ENCODE measurements at places on chromosomes 1 and 21.
A peak's percentile ranks its signal among the peaks of the same experiment; 100 is the strongest.

DNA sequence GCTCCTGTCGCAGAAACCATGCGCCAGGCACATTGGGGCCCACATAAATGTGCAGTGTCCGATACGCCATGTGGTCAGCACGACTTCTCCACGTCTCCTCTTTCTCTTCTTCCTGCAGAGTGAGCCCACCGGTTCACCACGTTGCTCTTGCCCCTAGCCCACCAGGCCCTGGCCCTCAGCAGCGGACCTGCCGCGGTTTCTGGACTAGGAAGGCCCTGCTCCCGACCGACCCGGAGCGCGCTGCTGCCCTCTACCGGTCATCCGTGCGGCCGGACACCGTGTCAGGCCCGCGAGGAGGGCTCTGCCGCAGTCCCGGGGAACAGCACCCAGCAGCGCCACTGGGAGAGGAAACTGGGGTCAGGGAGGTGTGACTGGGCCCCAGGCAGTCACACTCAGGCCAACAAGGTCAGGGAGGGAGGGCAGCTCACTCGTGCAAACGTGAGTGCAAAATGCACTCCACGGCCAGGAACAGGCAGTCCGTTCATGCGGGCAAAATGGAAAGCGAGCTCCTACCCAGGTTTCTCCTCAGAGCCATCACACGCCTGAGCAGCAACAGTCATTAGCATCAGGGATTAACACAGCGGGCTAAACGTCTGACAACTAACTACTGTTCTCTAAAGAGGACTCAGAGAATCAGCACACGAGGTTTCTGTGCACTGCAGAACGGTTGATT is 13.7 kb downstream of the TLR5 start:
- peak; percentile 90 for DNase-seq

GRCh38 chr21:42544544-42544943 is 30.9 kb downstream of the SLC37A1 start:
- DNase-seq = no peak

GRCh38 chr1:2103266-2103900 is 53.2 kb downstream of the PRKCZ start:
- no peak for DNase-seq

DNA sequence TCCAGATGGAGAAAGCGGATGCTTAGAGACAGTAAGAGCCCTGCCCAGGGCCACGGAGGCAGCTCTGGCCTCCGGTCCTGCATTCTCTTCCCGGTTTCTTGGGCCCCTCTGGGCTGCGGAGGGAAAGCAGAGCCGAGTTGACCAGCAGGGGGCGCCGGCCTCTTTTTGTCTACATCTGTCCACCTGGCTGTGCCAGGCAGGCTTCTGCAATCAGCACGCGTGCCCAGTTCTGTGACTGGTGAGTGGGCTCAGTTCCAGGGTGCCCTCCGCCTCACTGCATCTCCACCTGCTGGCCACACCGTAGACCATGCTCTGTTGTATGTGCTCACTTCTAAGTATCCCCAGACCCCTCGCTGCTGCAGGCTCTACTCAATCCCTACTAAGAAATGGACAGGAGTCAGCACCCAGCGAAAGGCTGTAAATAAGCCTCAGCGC is 6.7 kb upstream of the HUNK start:
- DNase-seq = peak; percentile 93

GRCh38 chr1:153793973-153794615 is 18.9 kb downstream of the SLC27A3 start:
- DNase-seq = no peak

DNA sequence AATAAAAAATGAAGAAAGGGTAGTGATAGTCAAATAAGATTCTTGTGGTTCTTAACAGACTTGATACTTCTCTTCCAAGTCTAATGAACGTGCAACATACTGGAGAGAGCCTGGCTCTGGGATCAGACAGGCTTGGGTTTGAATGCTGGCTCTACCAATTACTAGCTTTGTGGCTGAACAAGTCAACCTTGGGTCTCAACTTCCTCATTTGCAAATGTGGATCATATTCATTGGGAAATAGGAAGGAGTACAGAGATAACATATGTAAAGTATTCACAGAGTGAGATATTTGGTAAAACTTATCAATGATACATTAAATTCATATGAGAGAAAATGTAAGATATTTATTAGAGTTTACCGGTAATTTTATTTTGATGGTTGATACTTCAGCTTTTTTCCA is 2.0 kb downstream of the EDEM3 start:
- DNase-seq = no peak

DNA sequence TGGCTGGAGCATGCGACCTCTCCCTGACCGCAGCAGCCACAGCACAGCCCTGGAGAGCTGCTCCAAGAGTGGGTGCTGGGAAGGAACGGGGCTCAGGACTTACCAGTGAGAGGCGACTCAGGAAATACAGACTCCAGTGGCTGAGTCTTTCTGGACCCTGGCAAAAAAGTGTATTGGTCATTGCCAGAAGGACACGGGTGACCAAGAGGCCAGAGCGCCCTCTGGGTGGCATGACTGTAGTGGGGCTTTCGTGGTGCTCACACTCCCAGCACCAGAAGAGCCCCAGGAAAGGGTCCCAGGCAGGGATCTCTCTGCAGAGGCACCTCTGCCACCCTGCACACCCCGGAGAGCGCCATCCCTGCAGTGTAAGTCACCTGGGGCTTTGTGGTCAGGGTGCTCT is 8.9 kb upstream of the PRDM16 start:
- DNase-seq = no peak
